CD4-positive, CD25-positive, alpha-beta regulatory T cell (primary cell): ENCODE measurements at places on chromosomes 2 and 18.
A peak's percentile ranks its signal among the peaks of the same experiment; 100 is the strongest.

GRCh38 chr2:147824620-147825019, 20.2 kb upstream of the ACVR2A start:
- H3K27ac ChIP-seq = no peak overlapping the region
- no peaks in the 10 kb centered on the region for H3K4me1 ChIP-seq
- peaks cover 9% of the 10 kb centered on the region for H3K27me3 ChIP-seq
- H3K4me3 ChIP-seq = no peak overlapping the region

- H3K27me3 ChIP-seq = no peaks in the 10 kb centered on the region
- no peak for DNase-seq
- H3K4me1 ChIP-seq = no peaks in the 10 kb centered on the region
- no peaks in the 10 kb centered on the region for H3K36me3 ChIP-seq
- H3K27ac ChIP-seq = no peak overlapping the region
These were observed 49.3 kb downstream of the NEDD4L start for GRCh38 chr18:58093311-58093803.

DNA sequence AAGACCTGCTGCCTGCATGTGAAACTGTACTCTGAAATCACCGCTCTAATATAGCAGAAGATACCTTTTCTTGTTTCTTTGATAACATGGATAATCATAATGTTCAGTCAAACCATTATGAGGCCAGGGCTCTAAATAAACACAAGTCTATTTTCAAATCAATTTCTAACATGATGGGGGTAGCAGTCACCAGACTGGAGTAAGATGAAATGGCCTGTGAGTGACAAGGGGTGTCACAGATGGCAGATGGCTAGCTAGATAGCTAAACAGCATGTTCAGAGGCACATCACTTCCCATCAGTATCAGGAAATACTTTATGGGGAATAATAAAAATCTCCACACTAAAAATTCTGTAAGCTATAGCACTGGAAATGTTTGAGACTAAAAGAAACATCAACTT, 14.0 kb downstream of the MBD2 start:
- H3K4me3 ChIP-seq = peak overlapping the region; percentile 10
- H3K27me3 ChIP-seq = no peaks in the 10 kb centered on the region
- DNase-seq = no peak

- H3K36me3 ChIP-seq = no peaks in the 10 kb centered on the region
- DNase-seq = no peak
- H3K27ac ChIP-seq = no peak overlapping the region
- H3K4me3 ChIP-seq = no peak overlapping the region
These were observed 85.7 kb downstream of the B3GNT2 start for GRCh38 chr2:62281663-62282062.

- H3K36me3 ChIP-seq = no peaks in the 10 kb centered on the region
- no peak for DNase-seq
- H3K27ac ChIP-seq = no peak overlapping the region
- no peaks in the 10 kb centered on the region for H3K4me1 ChIP-seq
These were observed 199.8 kb downstream of the EPHA4 start for GRCh38 chr2:221372159-221372884.

DNA sequence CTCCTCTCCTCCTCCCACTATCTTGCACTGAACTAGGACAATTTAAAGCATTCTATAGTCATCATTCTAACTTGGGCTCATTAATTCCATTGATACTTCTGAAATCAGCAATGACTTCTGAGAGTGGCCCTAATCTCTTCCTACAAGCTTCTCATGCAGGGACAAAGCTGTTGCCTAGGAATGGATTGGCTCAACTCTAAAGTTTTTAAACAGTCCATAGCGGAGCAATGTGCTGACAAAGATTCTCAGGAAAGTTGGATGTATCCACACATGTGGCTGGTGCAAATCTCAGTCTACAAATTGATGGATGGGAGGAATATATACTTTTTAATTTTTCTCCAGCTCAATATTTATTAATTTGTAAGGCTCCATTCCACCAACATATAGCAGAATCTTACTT, 388.9 kb downstream of the SETBP1 start:
- no peak overlapping the region for H3K4me3 ChIP-seq
- H3K27ac ChIP-seq = no peak overlapping the region
- no peaks in the 10 kb centered on the region for H3K36me3 ChIP-seq
- no peak for DNase-seq

DNA sequence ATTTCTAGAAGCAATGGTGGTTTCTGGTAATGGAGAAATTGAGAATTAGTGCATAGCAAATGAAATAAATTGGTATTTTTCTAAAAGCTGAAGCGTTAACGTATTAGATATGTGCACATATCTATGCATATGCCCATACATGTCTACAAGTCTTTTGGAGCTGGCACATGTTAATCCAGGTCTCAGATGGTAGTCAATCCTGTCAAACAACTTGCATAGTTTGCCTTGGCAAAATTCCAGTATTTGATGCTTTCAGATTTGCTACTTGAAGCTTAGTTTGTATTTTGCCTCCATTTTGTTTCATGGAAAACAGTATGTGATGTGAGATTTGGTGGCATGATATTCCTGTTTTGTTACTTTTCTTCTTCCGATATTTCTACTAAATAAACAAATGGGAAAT, 304.6 kb downstream of the PARD3B start:
- H3K4me3 ChIP-seq = no peak overlapping the region

- peak overlapping the region; percentile 88 for H3K27ac ChIP-seq
- no peaks in the 10 kb centered on the region for H3K36me3 ChIP-seq
- peak overlapping the region; percentile 98 for H3K4me3 ChIP-seq
- no peaks in the 10 kb centered on the region for H3K27me3 ChIP-seq
These were observed 615 bp downstream of the GORASP2 start for GRCh38 chr2:170929686-170930050.

DNA sequence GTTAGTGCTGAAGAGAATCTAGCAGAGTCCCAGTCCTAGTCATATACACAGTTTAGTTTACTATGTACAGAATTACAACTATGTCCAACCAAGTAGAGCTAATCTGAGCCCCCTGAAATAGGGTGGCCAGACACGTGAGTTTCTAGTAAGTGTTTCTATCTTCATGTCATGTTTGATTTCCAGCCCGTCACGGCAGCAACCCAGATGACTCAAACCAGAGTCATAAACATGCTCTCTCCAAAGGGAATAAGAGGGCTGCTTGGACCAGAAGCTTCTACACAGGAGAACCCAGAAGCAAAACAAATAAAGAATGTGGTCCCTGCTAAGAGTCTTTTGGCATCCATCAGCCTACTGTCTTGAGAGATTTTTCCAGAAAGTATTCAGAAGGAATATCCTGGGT, 64.9 kb upstream of the WIPF1 start:
- no peaks in the 10 kb centered on the region for H3K27me3 ChIP-seq
- DNase-seq = no peak
- H3K4me1 ChIP-seq = peaks cover 7% of the 10 kb centered on the region

DNA sequence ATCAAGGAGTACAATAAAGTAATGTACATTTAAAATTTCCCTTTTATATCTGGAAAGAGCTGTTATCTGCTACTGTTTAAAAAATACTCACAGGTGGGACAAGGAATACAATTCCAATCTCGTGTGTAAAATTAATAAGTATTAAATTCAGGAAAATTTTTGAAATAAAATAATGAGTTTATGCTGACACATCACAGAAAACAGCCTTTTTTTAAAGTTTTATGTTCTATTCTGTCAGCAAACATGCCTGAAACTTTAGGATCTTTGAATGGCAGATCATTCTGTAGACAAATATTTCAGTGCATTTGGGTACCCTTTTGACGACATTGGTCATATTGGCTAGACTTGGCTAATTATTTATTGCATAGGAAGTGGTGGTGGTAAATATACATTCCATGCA, 254.4 kb upstream of the ETAA1 start:
- no peaks in the 10 kb centered on the region for H3K27me3 ChIP-seq
- no peak overlapping the region for H3K4me3 ChIP-seq
- no peak for DNase-seq
- no peak overlapping the region for H3K27ac ChIP-seq
- H3K4me1 ChIP-seq = no peaks in the 10 kb centered on the region

DNA sequence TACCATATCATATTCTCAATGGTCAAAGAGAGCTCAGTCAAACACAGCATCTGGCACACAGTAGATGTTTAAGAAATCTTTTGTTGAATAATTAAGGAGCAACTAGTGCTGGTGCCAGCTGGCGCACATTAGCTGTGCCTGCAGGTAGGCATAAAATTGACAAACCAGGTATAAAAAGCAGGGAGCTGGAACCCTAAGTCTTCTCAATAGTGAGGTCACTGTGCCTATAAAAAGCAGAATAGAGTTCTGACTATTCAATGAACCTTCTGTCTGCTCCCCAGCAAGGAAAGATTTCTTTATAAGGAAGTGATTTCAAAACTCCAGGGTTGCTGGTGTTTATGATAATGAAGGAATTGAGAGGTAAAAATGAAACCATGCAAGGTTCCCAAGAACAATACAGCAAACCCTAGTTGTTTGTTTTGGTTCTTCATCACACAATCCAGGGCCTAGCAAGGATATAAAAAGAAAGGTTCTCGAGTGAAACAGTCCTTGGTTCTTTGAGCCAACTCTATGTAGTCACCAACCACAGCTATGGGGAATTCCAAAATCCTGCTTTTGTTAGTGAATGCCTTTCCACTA, 76.1 kb downstream of the THADA start:
- no peak for DNase-seq
- no peaks in the 10 kb centered on the region for H3K36me3 ChIP-seq
- no peak overlapping the region for H3K27ac ChIP-seq
- H3K4me3 ChIP-seq = no peak overlapping the region
- no peaks in the 10 kb centered on the region for H3K27me3 ChIP-seq
- no peaks in the 10 kb centered on the region for H3K4me1 ChIP-seq

DNA sequence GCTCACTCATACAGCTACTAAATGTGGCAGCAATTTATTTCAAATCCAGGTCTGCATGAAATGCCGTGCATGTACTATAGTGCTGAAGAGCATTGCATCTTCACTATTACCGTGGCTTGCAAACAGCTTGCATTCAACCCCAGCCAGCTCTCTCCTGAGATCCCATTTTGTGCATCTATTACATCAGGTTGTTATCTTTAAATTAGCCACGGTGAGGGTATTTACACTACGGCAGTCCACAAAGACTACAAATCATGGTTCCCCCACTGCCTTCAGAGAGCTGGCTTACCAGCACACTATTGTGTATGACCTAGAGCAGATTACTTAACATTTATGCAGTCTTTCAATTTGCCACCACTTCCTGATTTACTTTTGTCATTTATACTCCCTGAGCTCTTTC, 621.3 kb upstream of the LRATD1 start:
- H3K4me1 ChIP-seq = no peaks in the 10 kb centered on the region
- no peak for DNase-seq
- H3K4me3 ChIP-seq = no peak overlapping the region
- H3K27me3 ChIP-seq = no peaks in the 10 kb centered on the region
- H3K36me3 ChIP-seq = no peaks in the 10 kb centered on the region

DNA sequence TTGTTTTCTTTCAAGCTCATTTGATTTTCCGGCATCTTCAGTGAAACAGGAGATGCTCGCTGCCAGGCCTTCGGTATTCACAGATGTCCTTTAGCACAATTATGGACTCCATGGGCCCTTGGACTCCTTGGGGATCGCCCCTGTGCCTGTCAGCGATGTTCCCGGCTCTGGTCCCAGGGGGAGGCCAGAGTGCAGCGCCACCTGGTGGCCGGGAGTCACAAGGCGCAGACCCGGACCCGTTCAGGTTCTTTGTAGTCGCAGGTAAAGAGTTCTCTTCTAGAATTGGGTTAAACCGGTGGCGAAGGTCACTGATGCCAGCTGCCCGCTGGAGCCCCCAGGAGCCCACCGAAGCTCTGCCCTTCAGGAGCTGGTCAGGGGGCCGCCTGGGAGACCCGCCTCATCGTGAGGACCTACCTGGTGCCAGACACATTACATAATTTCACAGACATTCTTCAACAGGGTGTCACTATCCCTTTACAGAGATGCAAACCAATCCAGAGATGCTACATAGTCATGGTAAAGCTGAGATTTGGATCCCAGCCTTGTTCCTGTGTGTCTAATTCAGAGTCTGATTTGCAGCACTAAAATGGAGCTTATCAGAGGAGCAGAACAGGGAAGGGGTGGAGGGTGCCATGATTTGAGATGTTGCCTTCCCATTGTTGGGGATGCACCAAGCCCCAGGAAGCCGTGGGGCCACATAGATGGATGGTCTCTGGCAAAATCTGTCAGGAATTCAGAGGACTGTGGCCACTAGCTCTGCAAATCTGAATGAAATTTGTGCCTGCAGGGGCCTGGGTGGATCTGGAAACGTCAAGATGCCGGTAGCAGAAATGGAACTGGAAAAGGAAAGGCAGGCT, 6.0 kb upstream of the INPP5D start:
- H3K27ac ChIP-seq = no peak overlapping the region
- H3K4me1 ChIP-seq = peaks cover 7% of the 10 kb centered on the region

- peaks cover 52% of the 10 kb centered on the region for H3K4me1 ChIP-seq
- DNase-seq = no peak
- no peaks in the 10 kb centered on the region for H3K27me3 ChIP-seq
- peaks cover 53% of the 10 kb centered on the region for H3K36me3 ChIP-seq
- peak overlapping the region; percentile 67 for H3K27ac ChIP-seq
These were observed 116.8 kb downstream of the IKZF2 start for GRCh38 chr2:213034585-213034984.

- H3K27ac ChIP-seq = no peak overlapping the region
- H3K27me3 ChIP-seq = no peaks in the 10 kb centered on the region
- no peak overlapping the region for H3K4me3 ChIP-seq
- no peaks in the 10 kb centered on the region for H3K36me3 ChIP-seq
These were observed 51.2 kb upstream of the CREB1 start for GRCh38 chr2:207478572-207478971.

GRCh38 chr2:242034996-242035814, 165.7 kb downstream of the RTP5 start:
- no peak for DNase-seq
- H3K4me1 ChIP-seq = peaks cover 15% of the 10 kb centered on the region
- H3K27me3 ChIP-seq = peaks cover 1% of the 10 kb centered on the region
- H3K36me3 ChIP-seq = no peaks in the 10 kb centered on the region

- no peaks in the 10 kb centered on the region for H3K36me3 ChIP-seq
- no peaks in the 10 kb centered on the region for H3K27me3 ChIP-seq
- H3K4me1 ChIP-seq = no peaks in the 10 kb centered on the region
These were observed 1149.5 kb upstream of the FANCL start for GRCh38 chr2:59390581-59390980.

DNA sequence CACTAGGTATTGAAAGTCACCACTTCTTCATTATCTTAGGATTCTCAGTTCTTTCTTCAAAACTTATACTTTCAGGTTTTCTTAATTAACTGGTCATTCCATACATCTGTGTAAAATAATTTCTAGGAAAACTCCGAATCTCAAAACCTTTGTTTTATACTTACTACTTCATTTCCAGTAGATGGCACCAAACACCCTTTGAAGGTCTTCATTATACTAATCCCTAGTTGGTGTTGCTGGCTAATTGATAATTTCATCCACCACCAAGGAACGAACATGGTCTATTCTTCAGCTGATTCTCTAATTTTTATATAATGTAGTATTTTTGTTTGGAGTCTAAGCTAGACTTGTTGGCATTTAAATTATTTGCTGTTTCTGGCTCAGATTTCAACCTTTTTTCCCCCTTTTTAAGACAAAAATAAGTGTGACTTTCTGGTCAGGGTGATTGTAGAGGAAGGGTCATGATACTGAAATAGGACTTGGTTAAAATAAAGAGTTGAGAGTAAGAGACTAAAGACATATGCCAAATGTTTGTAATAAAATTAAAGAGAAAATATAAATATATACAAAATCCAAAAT, 2.8 kb upstream of the MXD1 start:
- peaks cover 32% of the 10 kb centered on the region for H3K36me3 ChIP-seq
- H3K27ac ChIP-seq = peak overlapping the region; percentile 53
- peaks cover 30% of the 10 kb centered on the region for H3K4me1 ChIP-seq
- no peaks in the 10 kb centered on the region for H3K27me3 ChIP-seq
- peak; percentile 73 for DNase-seq
- H3K4me3 ChIP-seq = no peak overlapping the region
